Uterine smooth muscle cell (primary cell): ENCODE measurements at places on chromosomes 6 and 20. TPM values are rescaled to one million over a fixed set of nuclear protein-coding genes. Genes with fewer than 3 reads are reported as not detected.

MROH8 gene
- total RNA-seq: 1.1 and 1.4 TPM in 2 replicates

DZANK1 gene
- 1.1 and 1.5 TPM in 2 replicates for total RNA-seq

TSHZ2 gene
- total RNA-seq: 1.2 and 1.5 TPM in 2 replicates

MUC22 gene
- not detected in 2 replicates for total RNA-seq

ZBTB46 gene
- total RNA-seq: 11.9 and 16.7 TPM in 2 replicates

CARMIL1 gene
- 8.5 and 10.2 TPM in 2 replicates for total RNA-seq

CYP24A1 gene
- not detected in 2 replicates for total RNA-seq

CCN5 gene
- 1.5 and 10.6 TPM in 2 replicates for total RNA-seq

WFDC13 gene
- not detected in 2 replicates for total RNA-seq

FAM217A gene
- not detected in 2 replicates for total RNA-seq

NCOA5 gene
- 9.2 and 11.1 TPM in 2 replicates for total RNA-seq

LY86 gene
- not detected in 2 replicates for total RNA-seq

ADAT2 gene
- 3.0 and 6.1 TPM in 2 replicates for total RNA-seq

CCN6 gene
- not detected in 2 replicates for total RNA-seq

PROKR2 gene
- not detected in 2 replicates for total RNA-seq

ADGB gene
- total RNA-seq: not detected in 2 replicates

XKR7 gene
- under 0.01 TPM in 1 of 2 replicates, not detected in the other for total RNA-seq

TINAG gene
- not detected in 2 replicates for total RNA-seq

VWA7 gene
- 0.11 and 0.25 TPM in 2 replicates for total RNA-seq

KHDC1 gene
- total RNA-seq: 3.9 and 6.2 TPM in 2 replicates

LRRN4 gene
- total RNA-seq: not detected in 2 replicates

CST4 gene
- total RNA-seq: 0.22 and 0.75 TPM in 2 replicates
